ENCODE measurements at places on chromosomes 5 and 9. TPM values are rescaled to one million over a fixed set of nuclear protein-coding genes. Genes with fewer than 3 reads are reported as not detected.

The SPTAN1 gene
- polyA plus RNA-seq = 43.5 TPM

The AGXT2 gene
- not detected for polyA plus RNA-seq

The SLC4A9 gene
- polyA plus RNA-seq = not detected

The BRD3 gene
- 14.9 TPM for polyA plus RNA-seq

The NUDCD2 gene
- polyA plus RNA-seq = 8.2 TPM

The CAVIN4 gene
- not detected for polyA plus RNA-seq

The NIPAL4 gene
- 1.3 TPM for polyA plus RNA-seq

The EFCAB9 gene
- polyA plus RNA-seq = not detected

The GALNT12 gene
- 23.6 TPM for polyA plus RNA-seq

The AJM1 gene
- polyA plus RNA-seq = 0.46 TPM

The SELENOP gene
- 604 TPM for polyA plus RNA-seq

The MORN5 gene
- 2.4 TPM for polyA plus RNA-seq

The SHISAL2B gene
- polyA plus RNA-seq = not detected

The FYB1 gene
- polyA plus RNA-seq = 18.2 TPM

The MED27 gene
- polyA plus RNA-seq = 13.8 TPM

The PCDHGB5 gene
- 1.3 TPM for polyA plus RNA-seq

The MLANA gene
- polyA plus RNA-seq = not detected

The SPARC gene
- 272 TPM for polyA plus RNA-seq

The C5orf58 gene
- polyA plus RNA-seq = not detected

The RUSC2 gene
- polyA plus RNA-seq = 0.92 TPM

The FAM151B gene
- polyA plus RNA-seq = 0.60 TPM

The LRRC70 gene
- 1.8 TPM for polyA plus RNA-seq

The TARS1 gene
- 151 TPM for polyA plus RNA-seq

The IL17B gene
- not detected for polyA plus RNA-seq

The TAF11L5 gene
- polyA plus RNA-seq = not detected

The ALAD gene
- 47.4 TPM for polyA plus RNA-seq

The MGAT4B gene
- 241 TPM for polyA plus RNA-seq

The INSL4 gene
- not detected for polyA plus RNA-seq

The NKD2 gene
- polyA plus RNA-seq = 1.8 TPM

The FRRS1L gene
- 0.23 TPM for polyA plus RNA-seq

The PLCXD3 gene
- polyA plus RNA-seq = 0.60 TPM

The ARL14EPL gene
- polyA plus RNA-seq = 0.04 TPM

The RNF130 gene
- polyA plus RNA-seq = 34.3 TPM

The SHB gene
- 10.2 TPM for polyA plus RNA-seq

The GAS1 gene
- polyA plus RNA-seq = 3.8 TPM

The CYLC2 gene
- not detected for polyA plus RNA-seq

The BICD2 gene
- polyA plus RNA-seq = 5.4 TPM

The TPPP gene
- 0.60 TPM for polyA plus RNA-seq

The CCIN gene
- polyA plus RNA-seq = 0.07 TPM

The RUFY1 gene
- 34.2 TPM for polyA plus RNA-seq

The PAPPA gene
- polyA plus RNA-seq = 0.23 TPM

The POU5F2 gene
- not detected for polyA plus RNA-seq

The UBE2D2 gene
- polyA plus RNA-seq = 177 TPM

The LECT2 gene
- not detected for polyA plus RNA-seq

The NEURL1B gene
- polyA plus RNA-seq = 29.6 TPM

The HMMR gene
- polyA plus RNA-seq = 4.4 TPM

The ROR2 gene
- polyA plus RNA-seq = 7.6 TPM

The CKMT2 gene
- 6.0 TPM for polyA plus RNA-seq

The PPP2CA gene
- polyA plus RNA-seq = 59.4 TPM

Data from sigmoid colon (tissue), 7 donors.